H1 (cell line): ENCODE measurements at places on chromosomes 2 and 18. TPM values are rescaled to one million over a fixed set of nuclear protein-coding genes. Genes with fewer than 3 reads are reported as not detected.

Gene PLEKHH2
- total RNA-seq: 3.1 and 5.0 TPM in 2 replicates

DNA sequence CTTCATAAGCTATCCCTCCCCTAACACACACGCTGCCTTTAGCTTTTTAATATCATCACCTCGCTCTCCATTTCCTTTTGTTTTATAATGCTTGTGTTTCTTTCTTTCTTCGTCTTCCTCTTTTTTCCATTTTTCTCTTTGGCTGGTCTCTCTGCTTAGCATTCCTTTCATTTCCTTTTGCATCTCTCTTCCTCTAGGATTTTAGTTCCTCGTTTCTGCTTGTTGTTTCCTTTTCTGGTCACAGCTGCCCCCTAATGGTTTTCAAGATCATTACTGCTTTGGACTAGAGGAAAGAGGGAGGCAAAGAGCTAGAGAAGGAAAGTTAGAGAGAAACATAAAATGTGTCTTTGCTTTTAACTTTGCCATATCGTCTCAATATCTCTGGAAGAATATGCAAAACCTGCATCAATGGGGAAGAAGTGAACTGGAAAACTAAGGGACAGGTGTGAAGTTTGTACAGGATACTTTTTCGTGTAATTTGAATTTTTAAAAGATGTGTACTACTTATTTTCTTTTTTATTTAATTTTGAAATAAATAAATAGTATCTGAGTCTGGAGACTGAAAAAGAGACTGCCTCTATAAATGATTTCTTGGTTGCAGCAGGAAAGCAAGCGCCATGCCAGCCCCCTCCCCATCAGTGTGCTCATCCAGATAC is 6.3 kb upstream of the NRP2 start:
- no peaks in the 10 kb centered on the region for H3K36me3 ChIP-seq
- peaks cover 8% of the 10 kb centered on the region for H3K4me1 ChIP-seq
- no peak for DNase-seq
- H3K27ac ChIP-seq: no peak overlapping the region
- no peaks in the 10 kb centered on the region for H3K27me3 ChIP-seq
- H3K4me3 ChIP-seq: no peak overlapping the region

GRCh38 chr2:21251216-21251980 is 127.6 kb downstream of the TDRD15 start:
- no peaks in the 10 kb centered on the region for H3K36me3 ChIP-seq
- H3K27ac ChIP-seq: no peak overlapping the region
- peaks cover 3% of the 10 kb centered on the region for H3K4me1 ChIP-seq
- H3K27me3 ChIP-seq: no peaks in the 10 kb centered on the region

GRCh38 chr18:6683112-6683876 is 46.2 kb upstream of the ARHGAP28 start:
- H3K4me3 ChIP-seq: no peak overlapping the region
- H3K27ac ChIP-seq: no peak overlapping the region
- no peaks in the 10 kb centered on the region for H3K36me3 ChIP-seq
- no peaks in the 10 kb centered on the region for H3K27me3 ChIP-seq
